ENCODE measurements at places on chromosomes 5 and 9.

DNA sequence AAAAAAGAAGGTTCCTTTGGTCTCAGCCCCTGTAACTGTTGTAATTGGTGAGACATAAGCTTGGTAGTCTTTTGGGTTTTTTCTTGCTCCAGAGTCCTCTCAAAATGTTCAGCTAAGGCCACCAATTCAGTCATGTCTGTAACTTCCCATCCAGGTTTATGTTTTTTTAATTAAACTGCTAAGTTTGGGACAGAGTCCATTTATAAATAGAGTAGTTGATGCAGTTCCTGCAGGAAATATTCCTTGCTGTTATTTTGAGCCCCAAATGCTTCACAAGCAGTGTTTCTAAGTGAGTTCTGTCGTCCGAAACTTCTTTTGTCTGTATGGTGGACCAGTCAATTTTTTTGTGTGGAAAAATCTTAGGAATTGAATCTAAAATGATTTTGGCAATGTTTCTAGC lies 155.0 kb downstream of the AOPEP start:
- DNase-seq = no peak

GRCh38 chr5:171747061-171747859 lies 38.4 kb upstream of the SMIM23 start:
- DNase-seq = no peak

DNA sequence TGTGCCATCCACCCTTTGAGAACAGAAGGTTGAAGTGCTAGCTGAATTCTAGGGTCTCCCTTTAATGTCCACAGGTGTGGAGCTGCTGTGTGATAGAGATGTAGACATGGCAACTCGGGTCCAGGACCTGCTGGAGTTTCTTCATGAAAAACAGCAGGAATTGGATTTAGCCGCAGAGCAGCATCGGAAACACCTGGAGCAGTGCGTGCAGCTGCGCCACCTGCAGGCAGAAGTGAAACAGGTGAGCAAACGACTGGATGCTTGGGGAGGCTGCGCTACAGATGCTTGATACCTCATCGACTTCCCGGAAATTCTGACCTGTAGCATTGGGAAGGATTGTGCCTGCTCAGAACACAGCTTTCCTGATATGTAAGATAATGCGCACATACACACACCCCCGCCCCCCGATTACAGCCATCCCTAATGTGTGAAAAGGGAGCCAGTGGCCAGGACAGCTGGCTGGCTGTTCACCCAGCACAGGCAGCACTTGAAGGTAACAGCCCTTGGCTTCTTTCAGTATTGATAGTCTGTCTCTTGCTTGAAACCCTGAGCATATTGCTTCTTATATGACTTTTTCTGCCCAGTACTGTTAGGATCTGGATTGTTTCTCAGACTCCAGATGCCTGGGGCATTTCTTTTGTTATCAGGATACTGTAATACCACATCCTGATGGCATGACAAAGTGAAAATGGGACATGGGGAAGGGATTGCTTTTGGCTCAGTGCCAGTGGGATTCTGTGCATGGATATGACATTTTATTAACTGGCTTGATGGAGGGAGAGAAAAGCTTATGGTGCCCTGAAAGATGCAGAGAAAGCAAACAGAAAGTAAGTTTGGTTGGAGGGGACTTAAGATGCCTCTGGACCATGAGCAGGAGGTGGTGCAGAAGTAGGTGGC lies 216.8 kb upstream of the OTULINL start:
- DNase-seq = no peak

- DNase-seq = no peak
Measured at GRCh38 chr9:108953983-108954574, 19.9 kb downstream of the ABITRAM start.

GRCh38 chr5:124599028-124599973 lies 147.1 kb downstream of the ZNF608 start:
- DNase-seq = no peak

- no peak for DNase-seq
Measured at GRCh38 chr9:123589361-123590239, 233.6 kb downstream of the CRB2 start.

DNA sequence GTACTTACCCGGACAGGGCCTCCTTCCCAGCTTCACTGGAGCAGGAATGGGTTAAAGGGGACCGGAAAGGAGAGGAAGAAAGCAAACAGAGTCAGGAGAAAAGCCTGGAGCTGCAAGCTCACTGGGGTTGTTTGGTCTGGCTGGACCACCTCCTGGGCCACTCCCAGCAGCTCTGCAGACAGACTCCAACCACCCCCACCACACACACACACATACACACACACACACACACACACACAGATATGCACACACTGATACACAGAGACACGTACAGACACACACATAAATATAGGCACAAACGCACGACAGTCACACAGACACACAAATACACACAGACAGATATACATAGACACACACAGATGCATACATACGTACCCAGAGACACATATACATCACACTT lies 34.9 kb upstream of the SYNPO start:
- no peak for DNase-seq

DNA sequence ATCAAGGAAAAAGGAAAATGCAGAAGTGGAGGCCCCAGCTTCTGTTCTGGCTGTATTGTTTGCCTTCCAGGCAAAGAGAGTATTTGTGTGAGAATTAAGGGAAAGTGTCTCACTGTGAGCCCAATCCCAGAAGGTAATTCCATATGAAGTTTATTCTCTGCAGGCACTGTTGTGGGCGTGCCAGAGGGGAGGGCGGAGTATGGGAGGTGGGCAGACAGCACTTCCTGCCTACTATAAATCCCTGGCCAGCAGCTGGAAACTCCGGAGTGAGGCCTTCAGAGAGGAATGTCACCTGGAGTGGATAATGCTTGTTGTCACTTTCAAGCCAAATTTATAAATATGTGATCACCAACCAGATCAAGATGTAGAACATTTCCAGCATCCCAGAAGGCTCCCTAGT lies 209.5 kb downstream of the ARHGAP26 start:
- DNase-seq = no peak

- DNase-seq = no peak
Measured at GRCh38 chr5:40374853-40375252, 304.9 kb upstream of the PTGER4 start.

- no peak for DNase-seq
Measured at GRCh38 chr9:10678790-10679189, 66.0 kb upstream of the PTPRD start.

DNA sequence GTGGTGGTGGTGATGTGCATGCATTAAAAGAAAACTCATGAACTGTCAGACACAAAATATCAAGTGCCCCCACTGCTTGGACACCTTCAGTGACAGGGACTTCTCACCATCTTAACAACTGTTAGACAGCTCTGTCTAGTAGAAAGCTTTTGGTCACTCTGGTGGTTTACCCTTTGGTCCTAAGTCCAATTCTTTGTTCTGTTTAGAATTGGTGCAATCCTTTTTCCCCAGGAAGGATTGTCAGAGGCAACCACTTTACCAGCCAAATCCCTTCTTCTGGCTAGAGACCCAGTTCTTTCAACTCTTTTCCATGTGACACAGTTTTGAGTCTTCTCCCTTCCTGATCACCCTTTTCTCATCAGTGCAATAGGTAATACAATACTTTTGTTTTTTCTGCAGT lies 140.2 kb downstream of the SEC61B start:
- no peak for DNase-seq

GRCh38 chr5:78221964-78222451 lies 72.5 kb downstream of the AP3B1 start:
- no peak for DNase-seq

- no peak for DNase-seq
Measured at GRCh38 chr5:73179730-73180129, 6.7 kb downstream of the TMEM174 start.

All from retina (tissue), 1 donor.